ENCODE measurements at places on chromosomes 16 and 17. TPM values are rescaled to one million over a fixed set of nuclear protein-coding genes. Genes with fewer than 3 reads are reported as not detected.

VAT1L gene
- polyA plus RNA-seq = 1.9 TPM

DNA sequence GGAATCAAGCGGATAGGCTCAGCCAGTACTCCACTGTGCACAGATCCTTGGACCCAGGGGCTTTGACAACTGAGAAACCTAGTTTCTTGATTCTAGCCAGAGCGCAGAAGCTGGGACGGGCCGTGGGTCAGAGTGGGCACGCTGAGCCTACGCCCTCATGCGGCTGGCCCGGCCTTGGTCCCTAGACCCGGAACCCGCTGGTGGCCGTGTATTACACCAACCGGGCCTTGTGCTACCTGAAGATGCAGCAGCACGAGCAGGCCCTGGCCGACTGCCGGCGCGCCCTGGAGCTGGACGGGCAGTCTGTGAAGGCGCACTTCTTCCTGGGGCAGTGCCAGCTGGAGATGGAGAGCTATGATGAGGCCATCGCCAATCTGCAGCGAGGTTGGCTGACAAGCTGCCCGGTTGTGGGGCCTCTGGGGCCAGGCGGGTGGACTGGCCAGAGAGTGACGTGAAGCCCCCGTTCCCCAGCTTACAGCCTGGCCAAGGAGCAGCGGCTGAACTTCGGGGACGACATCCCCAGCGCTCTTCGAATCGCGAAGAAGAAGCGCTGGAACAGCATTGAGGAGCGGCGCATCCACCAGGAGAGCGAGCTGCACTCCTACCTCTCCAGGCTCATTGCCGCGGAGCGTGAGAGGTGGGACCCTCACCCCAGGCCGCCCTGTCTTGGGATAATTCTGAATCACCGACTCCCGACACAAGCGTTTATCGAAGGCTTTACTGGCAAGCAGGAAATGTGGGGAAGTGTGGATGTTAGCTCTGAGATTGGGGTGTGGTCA, 946 bp downstream of the STUB1 start:
- no peak for DNase-seq

DNA sequence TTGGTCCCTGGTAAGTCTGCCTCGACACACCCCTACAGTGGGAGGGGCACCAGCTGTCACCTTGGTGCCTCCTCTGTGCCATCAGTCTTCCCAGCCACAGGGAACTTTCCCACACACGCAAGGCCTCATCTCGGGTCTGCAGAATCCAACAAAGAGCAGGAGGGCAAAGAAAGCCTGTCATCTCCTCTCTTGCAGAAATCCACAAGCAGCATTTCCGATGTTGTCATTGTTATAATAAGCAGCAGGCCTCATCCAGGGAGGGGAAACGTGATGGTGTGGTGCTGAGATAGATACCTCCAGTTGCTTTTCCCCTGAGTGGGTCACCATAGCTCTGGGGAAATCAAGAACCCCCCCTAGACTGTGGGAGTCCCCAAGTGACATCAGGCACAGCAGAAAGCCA, 110.4 kb downstream of the CMIP start:
- DNase-seq = no peak

GRCh38 chr16:3321816-3322215, 16.5 kb downstream of the ZNF75A start:
- DNase-seq = no peak

Measured in muscle of back (tissue), 13 donors.